ENCODE measurements at places on chromosomes 6 and 20.

- no peak for DNase-seq
Measured at GRCh38 chr20:19654921-19655320, 103.1 kb upstream of the RIN2 start.

DNA sequence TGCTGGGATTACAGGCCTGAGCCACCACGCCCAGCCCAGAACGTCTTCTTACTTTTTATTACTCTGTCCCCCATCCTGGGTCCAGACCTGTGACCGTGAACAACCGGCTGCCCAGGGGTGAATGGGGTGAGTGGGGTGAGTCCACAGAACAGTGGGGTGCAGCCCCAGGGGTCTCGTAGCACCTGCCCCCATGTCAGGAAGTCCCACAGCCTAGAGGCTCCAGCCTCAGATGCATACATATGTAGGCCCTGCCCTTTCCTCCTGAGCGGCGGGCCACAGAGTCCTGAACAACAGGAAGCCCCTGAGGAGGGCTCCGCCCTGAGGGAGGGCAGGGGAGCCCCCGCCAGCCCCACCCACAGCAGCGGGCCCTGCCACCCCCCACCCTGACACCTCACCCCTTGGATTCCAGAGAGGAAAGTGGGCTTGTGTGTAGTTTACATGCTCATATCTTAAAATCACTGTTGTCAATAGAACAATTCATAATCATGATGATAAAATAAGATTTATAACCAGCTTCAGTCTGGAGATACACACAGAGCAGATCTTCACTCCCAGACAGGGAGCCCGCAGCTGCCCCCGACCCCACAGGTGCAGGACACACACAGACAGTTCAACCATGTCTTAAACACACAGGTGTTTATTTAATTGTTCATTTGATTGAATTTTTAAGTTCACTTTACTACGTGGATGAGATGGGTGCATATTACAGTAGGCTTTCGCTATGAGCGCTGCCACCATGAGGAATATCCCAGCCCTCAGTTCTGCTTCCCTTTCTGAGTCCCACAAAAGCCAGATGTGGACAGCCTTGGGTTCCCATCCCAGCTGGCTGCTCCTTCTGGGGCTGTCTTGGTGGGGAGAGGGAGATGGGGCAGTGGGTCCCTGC lies 12.4 kb upstream of the GMEB2 start:
- DNase-seq = no peak

GRCh38 chr20:50504231-50504823 lies 5.9 kb upstream of the PTPN1 start:
- peak; percentile 86 for DNase-seq

DNA sequence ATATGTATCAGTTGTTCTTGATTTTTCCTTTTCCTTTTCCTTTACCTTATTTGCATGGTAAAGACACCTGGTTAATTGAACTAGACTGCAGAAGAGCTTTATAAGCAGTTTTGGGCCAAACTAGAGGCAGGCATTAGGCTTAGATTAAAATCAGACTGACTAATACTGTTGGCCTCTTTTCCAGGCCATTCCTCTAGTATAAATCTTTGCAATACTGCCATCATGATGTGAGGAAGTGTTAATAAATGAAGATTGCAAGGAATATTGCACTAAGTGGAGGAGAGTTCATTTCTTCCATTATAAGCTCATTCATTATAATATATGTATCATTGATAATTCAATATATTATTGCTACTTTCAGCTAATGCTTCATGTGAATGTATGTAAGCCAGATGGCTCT lies 163.8 kb downstream of the MMUT start:
- DNase-seq = peak; percentile 14

GRCh38 chr6:13013681-13014503 lies 297.3 kb downstream of the PHACTR1 start:
- no peak for DNase-seq

GRCh38 chr6:125732398-125732797 lies 17.0 kb upstream of the HEY2 start:
- no peak for DNase-seq

- DNase-seq = peak; percentile 54
Measured at GRCh38 chr6:31972709-31973350, 892 bp upstream of the DXO start.

- no peak for DNase-seq
Measured at GRCh38 chr6:44485601-44486401, 98.3 kb downstream of the CDC5L start.

DNA sequence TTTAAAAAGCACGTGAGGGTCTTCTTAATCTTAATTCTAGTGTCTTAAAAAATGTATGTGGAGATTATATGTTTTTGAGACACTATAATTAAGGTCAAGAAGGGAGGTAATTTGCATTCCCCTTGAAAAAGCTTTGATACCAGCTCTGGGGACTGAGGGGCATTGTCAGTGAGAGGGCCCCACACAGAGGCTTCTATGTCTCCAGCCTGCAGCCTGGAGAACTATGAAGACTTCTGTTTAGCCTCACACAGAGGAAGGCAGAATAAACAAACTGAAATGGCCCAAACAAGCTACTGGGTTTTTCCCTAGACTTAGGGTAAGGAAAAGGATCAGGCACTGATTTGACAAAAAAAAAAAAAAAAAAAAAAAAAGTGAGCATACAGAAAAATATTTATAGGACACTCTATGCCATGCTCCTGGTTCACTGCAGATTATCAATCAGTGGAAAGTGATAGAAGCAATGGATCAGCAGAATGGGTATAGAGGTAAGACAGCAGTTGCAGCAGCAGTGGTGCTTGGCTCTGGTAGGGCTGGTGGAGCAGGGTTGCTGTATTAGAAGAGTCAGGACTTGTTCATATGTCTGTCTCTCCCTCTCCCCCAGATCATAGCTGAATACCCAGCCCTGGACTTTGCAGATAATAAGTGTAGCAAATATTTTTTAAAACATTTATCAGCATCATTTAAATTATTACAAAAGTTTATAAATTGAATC lies 85.4 kb downstream of the KLHL32 start:
- DNase-seq = no peak

DNA sequence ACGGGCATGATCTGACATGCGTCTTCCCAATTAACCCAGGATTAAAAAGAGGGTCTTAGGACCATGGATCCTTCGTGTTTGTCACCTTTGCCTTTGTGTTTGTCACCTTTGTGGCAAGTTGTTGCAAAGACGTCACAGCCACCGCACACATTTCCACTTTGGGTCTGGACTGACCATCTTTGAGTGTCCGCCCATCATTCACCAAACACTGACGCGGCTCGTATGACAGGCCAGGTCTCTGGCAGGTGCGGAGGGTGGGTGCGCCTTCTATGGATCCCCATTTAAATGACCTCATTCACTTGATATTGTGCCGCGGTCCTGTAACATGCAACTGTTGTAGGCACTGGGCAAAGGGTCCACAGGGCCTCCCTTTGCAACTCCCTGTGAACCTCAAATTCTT lies 404.1 kb downstream of the TAF4 start:
- DNase-seq = no peak

- DNase-seq = peak; percentile 63
Measured at GRCh38 chr6:31908791-31909190, 6.9 kb upstream of the ZBTB12 start.

- DNase-seq = peak; percentile 28
Measured at GRCh38 chr6:83592770-83593394, 80.5 kb downstream of the PRSS35 start.

GRCh38 chr20:61734733-61735502 lies 330.8 kb downstream of the TAF4 start:
- DNase-seq = no peak

DNA sequence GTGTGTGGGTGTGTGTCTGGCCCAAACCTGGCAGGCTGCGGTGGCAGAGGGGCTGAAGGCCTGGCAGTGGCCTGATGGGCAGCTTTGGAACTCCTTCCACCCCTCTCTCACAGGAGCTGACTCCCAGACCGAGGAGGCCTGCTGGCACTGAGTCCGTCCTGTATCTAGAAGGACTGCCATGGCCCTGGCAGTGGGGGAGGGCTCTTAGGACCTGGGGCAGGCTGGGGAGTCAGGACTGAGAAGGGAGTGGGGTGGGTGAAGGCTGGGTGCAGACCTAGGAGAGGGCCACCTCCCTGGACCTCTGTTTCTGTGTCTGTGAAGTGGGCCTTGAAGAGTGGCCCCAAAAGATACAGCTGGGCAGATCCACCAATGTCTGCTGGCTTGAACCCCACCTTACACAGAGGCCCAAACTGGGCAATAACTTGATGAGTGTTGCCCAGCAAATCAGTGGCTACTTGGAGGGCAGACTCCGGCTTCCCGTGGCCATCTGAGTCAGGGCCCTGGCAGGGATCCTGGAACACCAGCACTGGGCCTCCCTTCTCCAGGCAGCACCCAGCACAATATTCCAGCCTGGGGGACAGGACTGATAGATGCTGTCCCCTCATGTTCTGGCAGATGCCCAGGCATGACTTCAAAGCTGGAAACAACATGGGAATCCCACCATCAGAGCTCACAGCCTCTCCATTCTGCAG lies 46.7 kb upstream of the BLCAP start:
- DNase-seq = no peak

DNA sequence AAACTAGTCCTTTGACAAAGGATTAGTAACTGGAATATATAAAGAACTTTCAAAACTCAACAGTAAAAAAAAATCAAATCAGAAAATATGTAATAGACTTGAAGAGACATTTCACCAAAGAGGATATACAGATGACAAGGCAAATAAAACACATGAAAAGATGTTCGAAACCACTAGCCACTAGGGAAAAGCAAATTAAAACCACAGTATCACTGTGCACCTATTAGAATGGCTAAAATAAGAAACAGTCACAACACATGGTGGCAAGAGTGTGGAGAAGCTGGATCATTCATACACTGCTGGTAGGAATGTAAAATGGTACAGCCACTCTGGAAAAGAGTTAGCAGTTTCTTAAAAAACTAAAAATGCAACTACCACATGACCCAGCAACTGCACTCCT lies 14.9 kb downstream of the ZBTB2 start:
- DNase-seq = no peak

GRCh38 chr20:13286607-13287006 lies 65.5 kb downstream of the ISM1 start:
- DNase-seq = no peak

DNA sequence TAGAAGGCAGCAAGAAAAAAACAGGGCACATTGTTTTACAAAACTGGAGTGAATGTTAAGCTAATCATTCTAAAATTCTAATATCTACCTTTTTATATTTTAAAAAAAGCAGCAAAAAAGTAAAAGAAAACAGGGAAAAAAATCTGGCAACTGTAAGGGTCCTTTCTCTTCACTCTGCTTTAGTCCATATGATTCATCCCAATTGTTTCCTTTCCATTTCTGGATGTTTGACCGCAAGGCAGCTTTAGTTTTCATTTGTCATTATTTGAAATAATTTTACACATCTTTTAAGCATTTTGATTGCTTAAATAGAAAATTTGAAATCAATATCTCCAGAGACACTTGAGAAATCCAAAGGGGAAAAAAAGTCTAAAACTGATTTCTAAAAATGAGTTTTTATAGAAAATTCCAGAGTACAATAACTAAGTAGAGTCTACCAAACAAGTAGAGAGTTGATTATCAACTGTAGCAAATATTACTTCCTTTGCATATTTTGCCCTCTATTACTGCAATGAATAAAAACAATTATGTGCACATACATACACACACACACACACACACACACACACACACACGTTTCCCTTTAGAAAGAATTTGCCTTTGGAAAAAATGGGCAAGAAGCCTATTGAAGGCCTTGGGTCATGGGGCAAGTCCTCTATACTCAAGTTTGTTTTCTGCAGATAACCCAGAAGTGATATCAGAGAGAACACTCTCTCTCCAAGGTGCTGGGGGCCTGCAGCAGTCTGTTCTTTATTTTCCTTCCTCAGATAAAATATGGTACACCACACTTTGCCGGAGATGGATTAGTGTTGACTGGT lies 259.7 kb downstream of the HACE1 start:
- no peak for DNase-seq

DNA sequence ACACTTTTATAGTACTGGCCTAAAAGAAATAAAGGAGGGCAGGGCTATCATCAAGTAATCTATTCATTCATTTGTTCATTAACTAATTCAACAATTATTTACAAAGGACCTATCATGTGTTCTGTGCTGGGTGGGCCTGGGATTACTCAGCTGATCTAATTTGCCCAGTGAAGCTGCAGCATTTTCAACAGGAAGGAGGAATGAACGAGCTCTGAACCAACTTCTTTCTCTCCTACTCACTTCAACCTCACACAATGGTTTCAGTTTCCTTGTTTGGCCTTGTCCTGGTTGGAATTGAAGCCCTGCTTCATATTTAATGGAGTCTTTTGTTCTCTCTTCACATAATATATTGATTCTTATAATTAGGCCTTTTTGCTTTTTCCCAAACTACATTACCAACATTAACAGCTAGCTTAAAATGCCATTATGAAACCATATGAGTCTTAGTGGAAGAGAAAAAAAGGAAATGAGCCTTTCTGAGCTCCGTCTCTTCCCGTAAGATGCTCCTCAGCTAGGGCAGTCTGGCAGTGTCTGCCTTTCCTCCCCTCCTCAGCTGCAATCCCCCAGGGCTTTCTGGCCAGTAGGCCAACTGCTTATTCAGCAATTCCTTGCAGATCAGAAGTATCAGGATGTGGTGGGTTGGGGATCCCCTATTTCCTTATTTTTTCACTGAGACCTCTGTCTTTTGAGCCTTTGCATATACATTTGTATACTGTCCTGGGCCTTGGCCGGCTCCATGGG lies 79.4 kb upstream of the NRN1 start:
- DNase-seq = no peak

GRCh38 chr6:73719046-73719445 lies 23.0 kb downstream of the CD109 start:
- DNase-seq = no peak

GRCh38 chr6:159254186-159254585 lies 85.0 kb downstream of the FNDC1 start:
- DNase-seq = peak; percentile 22

DNA sequence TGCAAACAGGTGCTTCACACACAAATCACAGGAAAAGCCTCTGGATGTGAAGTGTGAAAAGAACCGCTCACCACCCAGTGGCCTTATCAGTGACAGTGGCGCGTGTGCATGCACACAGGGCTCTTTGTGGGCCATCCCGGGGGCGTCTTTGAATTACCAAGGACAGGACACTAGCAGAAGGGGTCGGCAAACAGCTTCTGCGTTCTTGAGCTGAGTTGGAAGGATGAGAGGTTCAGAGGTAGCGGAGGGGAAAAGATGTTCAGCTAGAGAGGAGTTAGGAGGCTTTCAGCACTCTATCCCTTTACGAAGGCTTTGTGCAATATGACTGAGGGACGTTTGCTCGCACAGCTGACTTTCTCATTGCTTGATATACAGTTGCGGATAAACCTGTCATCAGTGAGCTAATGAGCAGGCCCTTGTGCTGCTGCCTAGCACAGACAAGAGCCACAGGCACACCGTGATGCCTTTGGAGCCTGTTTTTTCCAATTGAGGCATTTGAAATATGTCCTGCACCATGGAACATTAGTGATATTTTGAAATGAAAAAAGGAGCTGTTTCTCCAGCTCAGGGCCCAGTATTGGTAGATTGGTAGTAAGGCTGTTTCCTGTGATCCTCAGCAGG lies 83.1 kb downstream of the IYD start:
- DNase-seq = no peak

GRCh38 chr20:47238780-47239718 lies 117.5 kb downstream of the ZMYND8 start:
- DNase-seq = no peak

- no peak for DNase-seq
Measured at GRCh38 chr6:136923954-136924673, 2.0 kb downstream of the SLC35D3 start.

GRCh38 chr6:53134601-53135235 lies 13.9 kb downstream of the GCM1 start:
- no peak for DNase-seq

- DNase-seq = no peak
Measured at GRCh38 chr20:46601603-46602122, 49.6 kb downstream of the SLC13A3 start.
